ENCODE measurements at places on chromosomes 1 and 21.
A peak's percentile ranks its signal among the peaks of the same experiment; 100 is the strongest.

GRCh38 chr1:110243574-110243973 is 33.5 kb downstream of the KCNC4 start:
- no peak for DNase-seq

DNA sequence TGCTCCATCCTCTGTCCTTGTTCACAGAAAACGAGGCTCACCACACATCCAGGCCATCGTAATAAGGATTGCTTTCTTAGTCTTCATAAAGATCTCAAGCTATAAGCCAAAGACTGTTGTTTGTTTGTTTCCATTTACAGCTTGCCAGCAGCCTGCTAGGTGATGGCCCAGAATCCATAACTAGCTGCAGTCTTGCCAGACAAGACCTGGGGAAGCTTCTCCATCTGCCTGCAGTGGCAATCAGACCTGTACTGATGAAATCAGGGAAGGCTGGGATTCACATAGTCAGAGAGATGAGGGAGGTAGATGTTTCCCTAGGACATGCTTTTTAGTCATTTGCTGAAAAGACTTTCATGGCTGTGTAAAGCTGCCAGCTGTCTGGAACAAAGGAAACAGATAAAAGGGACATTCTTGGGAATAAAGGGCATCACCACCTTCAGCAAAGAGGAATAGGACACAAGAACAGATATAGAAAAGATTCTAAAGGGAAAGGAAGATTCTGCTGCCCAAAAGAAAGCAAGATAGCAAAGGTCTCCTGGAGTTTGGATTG is 51.0 kb downstream of the MT1HL1 start:
- DNase-seq = no peak

DNA sequence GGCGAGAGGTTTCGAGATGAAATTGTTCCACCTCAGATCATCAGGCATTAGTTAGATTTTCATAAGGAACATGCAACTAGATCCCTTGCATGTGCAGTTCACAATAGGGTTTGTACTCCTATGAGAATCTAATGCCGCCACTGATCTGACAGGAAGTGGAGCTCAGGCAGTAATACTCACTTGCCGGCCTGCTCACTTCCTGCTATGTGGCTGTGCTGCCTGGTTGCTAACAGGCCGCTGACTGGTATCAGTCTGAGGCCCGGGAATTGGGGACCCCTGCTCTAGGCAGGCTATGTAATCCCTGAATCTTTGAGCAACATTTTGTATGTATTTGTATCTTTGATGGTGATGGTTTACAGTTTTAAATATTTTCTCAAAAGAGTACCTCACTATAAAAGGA is 32.5 kb downstream of the XKR8 start:
- DNase-seq = no peak

GRCh38 chr1:178220094-178220493 is 126.2 kb downstream of the RASAL2 start:
- no peak for DNase-seq

DNA sequence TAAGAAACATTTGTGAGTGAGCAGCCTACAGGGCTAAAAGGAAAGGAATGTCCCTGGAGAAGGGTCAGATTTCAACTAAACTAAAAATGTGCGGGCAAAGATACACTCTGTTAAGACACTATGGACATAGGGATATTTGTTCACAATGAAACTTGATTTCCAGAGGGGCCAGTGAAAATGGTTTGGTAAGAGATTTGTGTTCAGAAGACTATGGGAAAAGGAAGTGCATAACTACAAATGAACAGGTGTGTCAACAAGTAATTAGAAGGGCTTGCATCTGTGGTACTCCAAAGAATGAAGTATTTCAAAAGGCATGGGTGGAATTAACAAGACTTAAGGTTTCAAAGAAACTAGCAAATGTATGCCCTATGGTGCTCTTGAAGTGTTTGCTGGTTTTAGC is 60.4 kb downstream of the NME7 start:
- no peak for DNase-seq

- DNase-seq = no peak
Observed at GRCh38 chr1:112836642-112837041, 119.4 kb downstream of the SLC16A1 start.

DNA sequence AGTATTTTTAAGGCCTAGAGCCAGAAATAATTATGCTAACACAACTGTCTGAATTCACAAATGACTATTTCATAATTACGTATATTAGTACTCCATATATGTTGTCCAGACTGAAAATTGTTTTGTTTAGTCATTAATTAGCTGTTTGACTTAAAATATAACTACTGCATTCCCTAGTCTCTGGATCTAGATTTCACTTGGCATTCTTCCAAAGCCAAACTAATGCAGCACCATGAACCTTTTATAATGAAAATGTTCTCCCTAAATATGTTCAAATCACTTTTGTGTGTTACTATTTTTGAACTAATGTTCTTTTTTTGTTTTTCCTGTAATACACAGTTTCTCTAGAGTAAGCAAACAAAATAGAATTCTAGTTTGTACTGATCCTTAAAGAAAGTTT is 46.1 kb downstream of the CAMTA1 start:
- DNase-seq = no peak

DNA sequence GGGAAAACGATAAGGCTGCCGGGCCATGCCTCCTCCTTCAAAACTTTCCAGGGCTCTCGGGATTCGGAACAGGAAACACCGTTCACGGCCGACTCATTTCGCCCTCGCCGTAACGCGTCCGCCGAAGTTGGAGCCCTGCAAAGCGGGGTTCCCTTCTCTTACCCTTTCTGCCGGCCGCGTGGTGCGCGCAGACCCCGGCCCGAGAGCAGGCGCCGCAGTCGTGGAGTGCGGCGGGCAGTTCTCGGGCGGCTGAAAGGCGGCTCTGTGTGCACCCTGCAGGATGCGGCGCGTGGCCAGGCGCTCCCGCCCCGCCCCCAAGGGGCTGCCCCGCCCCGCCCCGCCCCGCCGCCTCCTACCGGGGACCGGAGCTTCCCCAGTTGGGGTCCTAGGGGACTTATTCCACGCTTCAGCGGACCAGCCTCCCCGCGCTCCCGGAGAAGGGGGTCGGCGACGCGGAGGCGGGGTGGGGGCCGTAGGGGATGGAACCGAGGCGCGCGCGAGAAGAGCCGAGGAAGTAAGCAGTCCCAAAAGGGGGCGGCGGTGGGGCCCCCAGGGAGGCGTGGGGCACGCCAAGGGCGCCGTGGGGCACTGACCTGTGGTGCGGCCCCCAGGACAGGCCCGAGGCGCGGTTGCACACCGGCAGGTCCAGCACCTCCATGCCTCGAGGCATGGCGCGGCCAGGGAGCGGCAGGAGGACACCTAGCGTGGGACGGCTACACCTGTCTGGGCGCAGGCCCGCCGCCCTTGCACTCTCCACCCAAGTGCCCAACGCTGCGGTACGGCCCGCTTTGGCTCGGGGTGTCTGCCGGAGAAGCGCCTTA is at the start of gene MCOLN2:
TSS of gene MCOLN2 (minus strand) at position 268 of the 821 bp plus-strand sequence. CDS start at position 27, 241 bp downstream.
- peak; percentile 88 for DNase-seq

All from urothelium cell line (cell line).